B cell (primary cell): ENCODE measurements at places on chromosomes 16 and 17. TPM values are rescaled to one million over a fixed set of nuclear protein-coding genes. Genes with fewer than 3 reads are reported as not detected.
A peak's percentile ranks its signal among the peaks of the same experiment; 100 is the strongest.

GRCh38 chr17:54899201-54899600 is 1.5 kb upstream of the TOM1L1 start:
- no peak overlapping the region for H3K4me3 ChIP-seq
- no peak overlapping the region for H3K27ac ChIP-seq
- no peak for DNase-seq
- H3K27me3 ChIP-seq: no peaks in the 10 kb centered on the region

- no peaks in the 10 kb centered on the region for H3K36me3 ChIP-seq
- peaks cover 22% of the 10 kb centered on the region for H3K4me1 ChIP-seq
- DNase-seq: no peak
- no peaks in the 10 kb centered on the region for H3K27me3 ChIP-seq
- H3K27ac ChIP-seq: no peak overlapping the region
These were observed 10.7 kb downstream of the GNAO1 start for GRCh38 chr16:56202036-56202435.

SNX20 gene
- 25.9 and 34.7 TPM in 2 replicates for polyA plus RNA-seq

DNA sequence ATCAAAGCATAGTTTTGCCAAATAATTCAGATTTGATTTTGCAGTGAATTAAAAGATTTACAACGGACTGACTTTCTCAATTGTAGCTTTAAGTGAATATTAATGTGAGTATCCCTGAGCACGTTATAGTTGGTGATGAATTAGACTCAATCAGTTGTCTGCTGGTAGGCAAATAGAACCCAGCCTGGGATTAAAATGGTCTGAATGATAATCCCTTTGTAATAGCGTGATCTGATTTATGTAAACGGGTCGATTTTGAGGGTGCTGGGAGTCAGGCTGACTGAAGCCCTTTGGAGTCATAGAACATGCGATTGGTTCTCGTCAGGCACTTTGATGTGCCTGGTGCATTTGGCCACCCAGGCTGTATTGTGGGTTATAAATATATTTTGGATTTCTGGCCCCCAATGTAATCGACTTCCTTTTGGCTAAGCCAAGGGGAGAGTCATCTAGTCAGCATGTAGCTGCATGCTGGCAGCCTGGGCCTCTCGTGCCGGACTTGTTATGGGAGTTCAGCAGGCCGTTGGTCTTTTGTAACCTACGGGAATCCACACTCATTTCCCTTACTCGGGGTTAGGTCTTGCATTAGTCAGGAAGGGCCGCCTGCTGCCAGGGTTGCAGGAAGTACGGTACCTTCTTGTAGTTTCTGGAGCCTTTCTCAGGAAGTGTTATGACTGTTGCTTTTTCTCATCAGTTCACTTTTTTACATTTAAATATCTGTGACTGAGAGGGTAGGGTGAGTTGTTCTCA is 5.4 kb downstream of the PGS1 start:
- peaks cover 80% of the 10 kb centered on the region for H3K4me1 ChIP-seq
- no peaks in the 10 kb centered on the region for H3K27me3 ChIP-seq
- H3K4me3 ChIP-seq: no peak overlapping the region
- H3K36me3 ChIP-seq: no peaks in the 10 kb centered on the region

DNA sequence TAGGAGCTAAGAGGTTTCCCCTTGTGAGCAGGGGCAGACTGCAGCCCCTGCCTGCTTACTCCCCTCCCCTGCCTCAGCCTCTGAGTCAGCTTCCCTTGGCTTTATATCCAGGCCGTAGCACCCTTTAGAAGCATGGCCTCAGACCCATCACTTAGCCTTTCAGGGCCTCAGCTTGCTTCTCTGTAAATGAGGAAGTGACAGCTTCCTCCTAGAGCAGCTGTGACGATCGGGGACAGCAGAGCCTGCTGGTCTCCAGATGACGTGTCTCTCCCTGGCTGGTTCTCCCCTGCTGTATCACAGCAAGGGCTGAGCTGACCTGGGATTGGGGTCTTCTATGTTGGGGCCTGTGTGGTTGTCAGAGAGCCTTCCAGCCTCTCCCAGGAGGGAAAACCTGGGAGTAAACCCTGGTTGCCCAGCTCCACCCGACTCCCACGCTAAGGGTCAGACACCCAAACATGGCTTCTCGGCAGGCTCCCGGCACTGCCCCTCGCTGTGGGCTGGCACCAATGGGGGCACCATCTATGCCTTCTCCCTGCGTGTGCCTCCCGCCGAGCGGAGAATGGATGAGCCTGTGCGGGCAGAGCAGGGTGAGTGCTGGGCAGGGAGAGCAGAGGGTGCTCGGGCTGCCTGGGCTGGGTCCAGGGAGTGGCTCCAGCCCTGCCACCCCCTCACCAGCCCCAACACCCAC is 16.3 kb upstream of the MYO15B start:
- peak overlapping the region; percentile 28 for H3K4me3 ChIP-seq
- no peaks in the 10 kb centered on the region for H3K36me3 ChIP-seq
- DNase-seq: peak; percentile 88
- H3K27me3 ChIP-seq: no peaks in the 10 kb centered on the region

PIRT gene
- polyA plus RNA-seq: not detected in 2 replicates

FOXK2 gene
- polyA plus RNA-seq: 16.5 and 19.7 TPM in 2 replicates

HAS3 gene
- polyA plus RNA-seq: 1.4 and 2.0 TPM in 2 replicates

DNA sequence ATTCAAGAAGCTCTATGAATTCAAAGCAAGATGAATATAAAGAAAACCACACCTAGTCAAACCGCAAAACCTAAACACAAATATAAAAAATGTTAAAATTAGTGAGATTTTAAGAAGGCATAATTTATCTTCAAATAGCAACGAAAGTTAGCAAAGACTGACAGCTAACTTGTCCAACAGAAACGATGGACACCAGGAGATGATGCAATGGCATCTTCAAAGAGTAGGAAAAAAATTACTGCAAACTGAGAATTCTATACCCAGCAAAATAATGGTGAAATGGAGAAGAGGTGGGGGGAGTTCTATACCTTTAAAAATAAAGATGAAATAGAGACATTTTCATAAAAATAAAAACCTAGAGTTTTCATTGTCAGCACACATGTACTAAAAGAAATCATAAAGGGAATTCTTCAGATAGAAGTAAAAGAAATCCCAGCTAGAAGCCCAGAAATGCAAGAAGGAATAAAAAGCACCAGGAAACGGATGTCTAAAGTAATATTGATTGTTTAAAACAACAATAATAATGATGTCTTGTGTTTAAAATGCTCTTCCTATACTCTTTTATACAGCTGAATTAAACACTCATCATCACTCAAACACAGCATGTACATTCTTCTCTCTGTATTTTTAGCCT is 24.6 kb upstream of the TANC2 start:
- no peak overlapping the region for H3K27ac ChIP-seq
- DNase-seq: no peak
- H3K27me3 ChIP-seq: no peaks in the 10 kb centered on the region
- no peaks in the 10 kb centered on the region for H3K36me3 ChIP-seq
- no peaks in the 10 kb centered on the region for H3K4me1 ChIP-seq

- H3K4me1 ChIP-seq: peaks cover 52% of the 10 kb centered on the region
- H3K27ac ChIP-seq: peak overlapping the region; percentile 97
- H3K4me3 ChIP-seq: peak overlapping the region; percentile 94
- no peaks in the 10 kb centered on the region for H3K36me3 ChIP-seq
These were observed 763 bp upstream of the ACTG1 start for GRCh38 chr17:81513372-81513752.

DNA sequence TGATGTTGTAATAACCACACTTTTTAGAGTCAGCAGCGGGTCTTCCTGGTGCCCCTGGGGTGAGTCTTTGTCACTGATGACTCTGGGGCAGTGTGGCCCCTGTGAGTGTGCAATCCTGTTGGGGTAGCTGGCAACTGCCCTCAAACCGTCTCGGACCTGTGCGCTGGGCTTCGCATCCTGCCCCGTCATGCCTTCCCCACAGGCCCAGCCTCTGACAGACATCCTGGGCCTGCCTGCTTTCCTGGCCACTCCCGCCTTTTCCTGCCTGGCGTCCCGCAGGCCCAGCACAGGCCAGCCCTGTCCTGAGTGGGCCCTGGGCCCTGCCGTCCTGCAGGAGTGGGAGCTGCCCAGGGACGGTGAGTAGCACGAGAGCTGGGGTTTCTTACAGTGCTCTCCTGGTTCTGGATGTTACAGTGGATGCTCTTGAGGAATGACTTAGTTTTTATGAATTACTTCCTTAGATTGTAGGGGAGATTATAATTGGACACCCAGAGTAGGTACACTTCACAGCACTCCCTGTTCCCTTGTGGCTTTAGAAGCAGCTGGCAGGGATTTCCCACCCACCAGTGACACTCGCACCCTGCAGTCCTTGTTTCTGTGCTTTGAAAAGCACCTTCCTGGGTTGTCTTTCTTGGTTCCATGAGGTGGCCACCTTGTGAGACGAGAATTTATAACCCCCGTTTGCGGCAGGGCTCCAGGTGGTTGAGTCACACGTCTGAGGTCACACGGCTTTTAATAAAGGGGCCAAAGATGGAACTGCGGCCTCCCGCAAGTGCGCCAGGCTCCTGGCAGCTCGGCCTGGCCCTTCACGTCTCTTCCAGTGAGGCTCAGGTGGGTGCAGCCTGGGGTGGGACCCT is 50.0 kb upstream of the CAPN15 start:
- no peak overlapping the region for H3K27ac ChIP-seq
- no peak for DNase-seq
- H3K36me3 ChIP-seq: no peaks in the 10 kb centered on the region
- no peaks in the 10 kb centered on the region for H3K27me3 ChIP-seq
- H3K4me3 ChIP-seq: no peak overlapping the region
- no peaks in the 10 kb centered on the region for H3K4me1 ChIP-seq

DNA sequence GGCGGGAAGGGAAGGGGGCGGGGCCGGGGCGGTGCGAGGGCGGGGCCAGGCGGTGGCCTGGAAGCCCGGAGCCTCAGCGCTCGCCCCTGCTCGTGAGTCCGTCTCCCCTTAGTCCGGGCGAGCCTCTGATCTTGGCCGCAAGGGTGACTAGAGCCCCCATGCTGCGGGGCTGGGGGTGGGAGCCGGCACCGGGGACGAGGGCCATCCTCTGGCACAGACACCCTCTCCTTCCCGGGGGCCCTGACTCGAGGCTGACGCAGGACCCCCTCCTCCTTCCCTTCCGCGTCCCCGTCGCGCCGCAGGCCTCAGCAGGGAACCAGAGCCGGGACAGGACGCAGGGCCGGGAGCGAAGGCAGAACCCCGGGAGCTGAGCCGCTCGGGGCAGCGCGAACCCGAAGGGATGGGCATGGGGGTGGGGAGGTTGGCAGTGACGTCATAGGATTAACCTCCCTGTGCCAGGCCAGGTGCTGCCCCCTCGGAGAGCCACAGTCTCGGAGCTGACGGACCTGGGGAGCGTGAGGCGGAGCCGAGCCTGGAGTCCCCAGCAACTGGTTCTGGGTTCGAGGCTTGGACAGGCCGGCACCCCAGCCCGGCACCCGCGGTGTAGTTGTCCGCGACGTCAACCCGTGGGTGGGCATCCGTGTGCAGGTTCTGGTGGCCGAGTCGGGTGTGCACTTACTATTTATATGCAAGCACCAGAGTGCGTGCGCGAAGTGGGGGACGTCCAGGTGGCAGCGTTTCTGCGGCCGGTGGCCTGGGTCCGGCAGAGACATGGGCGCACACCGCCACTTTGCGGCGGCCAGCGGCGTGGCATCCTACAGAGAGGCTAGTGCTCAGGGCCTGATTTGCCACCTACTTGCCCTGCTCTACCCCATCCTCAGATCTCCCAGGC is 503 bp upstream of the PLCD3 start:
- H3K27me3 ChIP-seq: peaks cover 5% of the 10 kb centered on the region
- DNase-seq: peak; percentile 88
- peak overlapping the region; percentile 93 for H3K27ac ChIP-seq
- peaks cover 4% of the 10 kb centered on the region for H3K36me3 ChIP-seq

GRCh38 chr17:44536090-44536953 is 21.0 kb upstream of the FZD2 start:
- peaks cover 10% of the 10 kb centered on the region for H3K4me1 ChIP-seq
- no peaks in the 10 kb centered on the region for H3K36me3 ChIP-seq
- no peak overlapping the region for H3K27ac ChIP-seq

CTRB1 gene
- not detected in 2 replicates for polyA plus RNA-seq

- H3K27me3 ChIP-seq: no peaks in the 10 kb centered on the region
- no peaks in the 10 kb centered on the region for H3K4me1 ChIP-seq
- no peaks in the 10 kb centered on the region for H3K36me3 ChIP-seq
- DNase-seq: no peak
- H3K4me3 ChIP-seq: no peak overlapping the region
These were observed 37.0 kb downstream of the FBXL20 start for GRCh38 chr17:39364236-39365025.

DNA sequence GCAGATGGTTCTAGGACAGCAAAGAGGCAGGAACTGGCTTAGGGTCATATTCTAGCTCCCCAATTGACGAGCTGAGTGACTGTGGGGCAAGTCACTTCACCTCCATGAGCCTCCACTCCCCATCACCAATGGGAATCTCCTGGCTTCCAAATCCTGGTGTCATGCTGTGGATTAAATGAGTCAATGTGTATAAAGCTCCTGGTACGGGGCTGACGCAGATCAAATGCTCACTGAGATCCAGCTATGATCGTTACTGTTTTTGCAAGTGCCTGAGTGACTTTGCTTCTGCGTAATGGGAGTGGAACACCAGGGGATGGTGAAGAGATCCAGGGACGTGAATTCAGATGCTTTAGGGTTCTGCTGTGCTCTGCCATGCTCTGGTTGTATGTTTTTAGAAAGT is 2.4 kb downstream of the SEC14L5 start:
- DNase-seq: no peak
- peaks cover 30% of the 10 kb centered on the region for H3K27me3 ChIP-seq
- no peak overlapping the region for H3K4me3 ChIP-seq
- H3K27ac ChIP-seq: no peak overlapping the region

NLGN2 gene
- 0.52 and 0.68 TPM in 2 replicates for polyA plus RNA-seq

DNA sequence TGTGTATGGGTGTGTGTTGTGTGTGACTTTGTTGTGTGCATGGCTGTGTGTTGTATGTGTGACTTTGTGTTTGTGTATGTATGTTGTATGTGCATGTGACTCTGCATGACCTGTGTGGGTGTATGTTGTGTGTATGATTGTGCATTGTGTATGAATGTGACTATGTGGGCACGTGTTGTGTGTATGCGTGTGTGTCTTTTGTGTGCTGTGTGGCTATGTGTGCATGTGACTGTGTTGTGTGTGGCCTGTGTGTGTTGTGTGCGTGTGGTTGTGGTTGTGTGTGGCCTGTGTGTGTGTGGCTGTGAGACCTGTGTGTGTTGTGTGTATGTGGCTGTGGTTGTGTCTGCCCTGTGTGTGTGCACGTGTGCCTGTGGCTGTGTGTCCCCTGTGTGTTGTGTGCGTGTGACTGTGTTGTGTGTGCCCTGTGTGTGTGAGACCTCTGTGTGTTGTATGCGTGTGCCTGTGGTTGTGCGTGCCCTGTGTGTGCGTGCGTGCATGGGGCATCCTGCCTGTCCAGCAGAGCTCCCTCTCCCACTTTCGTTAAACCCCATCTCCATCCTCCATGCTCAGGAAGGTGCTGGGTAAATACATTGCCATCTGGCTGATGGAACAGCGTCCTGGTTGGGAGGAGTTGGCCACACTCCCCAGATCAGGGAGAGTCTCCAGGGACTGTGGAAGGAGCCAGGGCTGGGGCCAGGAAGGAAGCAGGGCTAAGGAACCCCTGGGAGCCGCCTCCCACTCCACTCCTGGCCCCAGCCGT is 90.1 kb upstream of the GSE1 start:
- H3K27ac ChIP-seq: no peak overlapping the region
- no peak overlapping the region for H3K4me3 ChIP-seq
- no peaks in the 10 kb centered on the region for H3K27me3 ChIP-seq
- H3K4me1 ChIP-seq: peaks cover 5% of the 10 kb centered on the region

DNA sequence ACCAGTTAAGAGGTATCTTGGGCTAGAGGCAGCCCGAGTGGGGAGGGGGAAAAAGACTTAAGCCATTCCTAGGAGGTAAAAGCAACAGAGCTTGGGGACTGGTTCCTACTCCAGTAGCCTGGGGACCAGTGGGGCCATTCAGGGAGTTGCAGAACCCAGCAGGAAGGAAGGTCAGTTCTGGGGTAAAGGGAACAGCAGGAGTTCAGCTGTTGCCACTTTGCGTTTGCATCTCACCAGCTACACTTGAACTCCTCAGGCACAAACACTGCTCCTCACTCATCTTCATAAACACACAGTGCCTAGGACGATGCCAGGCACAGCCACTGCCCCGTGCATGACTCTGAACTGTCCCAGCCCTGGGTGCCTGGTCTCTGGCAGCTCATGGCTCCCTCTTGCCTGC is 4.0 kb downstream of the HAP1 start:
- no peak overlapping the region for H3K4me3 ChIP-seq
- peaks cover 10% of the 10 kb centered on the region for H3K27me3 ChIP-seq
- DNase-seq: no peak
- no peak overlapping the region for H3K27ac ChIP-seq
